ENCODE measurements at places on chromosomes 7 and 10.

GRCh38 chr7:114107522-114107921 lies 188.7 kb upstream of the PPP1R3A start:
- no peak for DNase-seq

GRCh38 chr10:985361-985760 lies 2.9 kb upstream of the GTPBP4 start:
- DNase-seq: no peak

DNA sequence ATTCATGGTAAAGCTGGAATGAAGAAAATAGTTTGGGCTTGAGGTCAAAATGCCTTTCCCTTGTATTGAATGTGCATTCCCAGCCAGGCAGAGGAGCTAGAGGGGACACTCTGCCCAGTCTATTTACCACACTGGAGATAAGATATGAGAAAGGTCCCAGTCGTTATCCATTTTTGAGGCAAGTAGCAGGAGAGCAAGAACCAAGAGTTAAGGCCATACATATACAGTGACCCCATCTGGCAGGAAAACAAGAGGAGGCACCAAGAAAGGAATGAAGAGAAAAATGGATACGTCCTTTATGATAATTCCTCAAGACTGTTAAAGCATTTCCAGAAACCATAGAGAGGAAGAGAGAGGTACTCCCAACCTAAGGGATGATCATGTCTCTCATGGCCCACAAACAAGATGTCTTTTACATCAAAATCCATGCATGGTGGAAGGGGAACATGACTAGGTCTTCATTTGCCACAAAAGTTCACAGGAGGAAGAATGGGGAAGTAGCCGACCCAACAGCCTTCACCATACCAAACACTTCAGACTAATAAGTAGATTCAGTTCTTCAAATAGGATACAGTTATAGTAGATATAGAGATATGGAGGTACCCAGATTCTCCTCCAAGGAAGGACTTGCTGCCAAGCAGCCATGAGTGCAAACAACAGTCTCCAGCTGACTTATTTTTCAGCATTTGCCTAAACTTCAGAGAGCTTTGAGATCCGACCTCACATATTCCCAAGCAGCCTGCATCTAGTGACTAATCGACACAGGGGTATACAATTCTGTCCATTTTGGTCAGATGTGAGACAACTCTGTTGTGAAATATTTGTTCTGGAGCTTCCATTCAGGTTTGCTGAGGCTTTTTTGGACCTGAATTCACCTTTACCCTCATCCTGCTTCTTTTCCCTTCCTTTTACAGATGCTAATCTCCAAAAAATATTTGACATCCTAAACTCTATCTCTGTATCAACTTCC lies 61.1 kb upstream of the CCDC71L start:
- DNase-seq: no peak

- DNase-seq: no peak
These were observed 91.8 kb downstream of the SEPTIN14 start for GRCh38 chr7:55770778-55771177.

DNA sequence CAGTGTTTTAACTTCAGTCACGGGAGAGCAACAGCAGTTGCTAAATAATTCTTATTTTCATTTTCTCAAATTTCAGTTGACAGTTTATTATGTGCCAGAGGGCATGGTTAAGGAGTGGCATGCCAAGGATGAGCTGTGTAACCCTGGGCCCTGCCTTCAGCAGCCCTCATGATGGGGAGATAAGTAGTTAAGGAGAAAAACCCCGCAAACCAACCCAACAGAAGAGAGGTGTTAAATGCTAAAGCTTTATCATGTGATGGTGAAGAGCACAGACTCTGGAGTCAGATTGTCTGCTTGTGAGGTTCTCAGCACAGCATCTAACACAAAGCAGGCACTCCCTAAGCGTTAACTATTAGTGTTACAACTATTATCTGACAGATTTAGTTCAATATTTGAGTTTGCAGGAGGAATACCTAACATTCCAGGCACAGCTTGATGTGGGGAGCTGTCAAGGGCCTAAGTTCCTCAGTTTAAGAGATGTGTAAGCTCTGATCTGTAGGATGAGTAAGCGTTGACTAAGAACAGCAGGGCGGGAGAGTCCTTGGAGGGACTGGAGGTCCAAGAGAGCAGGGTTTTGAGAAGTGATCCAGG lies 29.6 kb downstream of the STAM start:
- no peak for DNase-seq

GRCh38 chr10:70164163-70164562 lies 6.2 kb downstream of the SAR1A start:
- no peak for DNase-seq
